Activated naive CD8-positive, alpha-beta T cell treated with anti-CD3 and anti-CD28 coated beads for 36 hours (primary cell): ENCODE measurements at places on chromosomes 16 and 17. TPM values are rescaled to one million over a fixed set of nuclear protein-coding genes. Genes with fewer than 3 reads are reported as not detected.

The SDR42E2 gene
- total RNA-seq, result not detected

The NGFR gene
- 0.16 TPM for total RNA-seq

The KRT20 gene
- not detected for total RNA-seq

The YWHAE gene
- 555 TPM for total RNA-seq

The JMJD8 gene
- total RNA-seq, result 37.2 TPM
